Upper lobe of right lung (tissue), 1 donor: ENCODE measurements at places on chromosomes 1 and 21. TPM values are rescaled to one million over a fixed set of nuclear protein-coding genes. Genes with fewer than 3 reads are reported as not detected.

DNA sequence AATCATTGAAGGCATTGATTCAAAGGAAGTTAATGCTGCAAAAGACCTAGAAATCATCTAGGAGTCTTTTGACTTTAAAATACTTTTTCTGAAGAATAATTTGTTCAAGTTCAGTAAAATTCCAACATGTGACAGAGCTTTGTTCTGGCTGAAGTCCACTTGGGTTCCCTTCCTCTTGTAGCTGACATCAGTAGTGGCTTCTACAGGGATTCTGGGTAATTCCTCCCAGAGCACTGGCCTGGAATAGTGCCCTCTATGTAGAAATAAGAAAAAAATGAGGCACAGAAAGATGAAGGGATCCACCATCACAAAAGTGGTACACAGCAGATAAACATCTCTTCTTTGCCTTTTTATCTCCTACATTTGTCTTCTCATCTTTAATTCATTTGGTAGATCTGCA is 548.1 kb downstream of the LTN1 start:
- no peak for DNase-seq

GRCh38 chr1:8042134-8042533 is 16.0 kb upstream of the ERRFI1 start:
- no peak for DNase-seq

- no peak for DNase-seq
Measured at GRCh38 chr1:82455342-82455741, 654.6 kb downstream of the ADGRL2 start.

DNA sequence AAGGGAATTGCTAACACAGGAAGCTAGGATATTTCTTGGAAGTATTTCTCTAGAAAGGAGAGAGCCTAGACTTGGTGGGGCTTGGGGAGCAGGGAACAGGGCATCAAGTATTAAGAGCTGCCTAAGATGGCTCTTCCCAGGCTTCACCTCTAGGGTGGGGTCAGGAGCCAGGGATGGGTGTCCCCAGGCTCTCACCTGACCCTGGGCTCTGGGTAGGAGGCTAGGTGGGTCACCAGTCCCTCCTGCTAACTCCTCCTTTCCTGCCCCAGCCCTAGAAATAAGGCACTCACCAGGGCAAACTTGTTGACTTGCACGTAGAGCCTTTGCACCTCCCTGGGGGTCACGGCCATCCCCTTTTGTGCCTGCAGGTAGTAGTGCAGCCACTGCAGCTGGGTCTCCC is 15.0 kb downstream of the ETNK2 start:
- DNase-seq = no peak

DNA sequence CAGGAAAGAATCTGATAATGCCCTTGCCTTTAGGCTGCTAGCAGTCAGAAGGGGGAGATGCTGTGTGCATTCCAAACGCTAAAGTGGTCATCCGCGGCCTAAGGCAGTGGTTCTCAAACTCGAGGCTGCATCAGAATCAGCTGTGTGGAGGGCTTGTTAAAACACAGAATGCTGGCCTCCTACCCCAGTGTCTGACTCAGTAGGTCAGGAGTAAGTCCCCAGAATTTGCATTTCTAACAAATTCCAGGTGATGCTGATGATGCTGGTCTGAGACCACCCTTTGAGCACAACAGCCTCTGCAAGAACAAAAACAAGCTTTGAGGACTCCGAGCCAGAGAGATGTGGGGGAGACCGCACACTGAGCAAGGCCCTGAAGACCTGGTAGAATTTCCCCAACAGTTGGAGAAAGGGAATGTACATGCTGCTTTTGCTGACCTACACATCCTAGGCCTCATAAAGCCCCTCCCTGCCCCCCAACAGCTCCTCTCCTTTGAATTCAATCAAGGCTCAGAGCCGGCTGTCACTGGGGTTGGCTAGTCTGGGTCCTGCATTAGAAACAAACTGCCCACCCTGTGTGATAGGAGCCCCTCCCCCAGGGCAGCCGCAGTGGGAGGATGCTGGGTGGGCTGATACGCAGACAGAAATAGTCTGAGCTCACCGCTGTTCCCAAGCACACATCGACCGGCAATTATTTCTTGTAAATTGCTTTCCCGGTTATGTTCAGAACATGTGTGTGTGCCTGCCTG is 27.1 kb downstream of the SHISAL2A start:
- no peak for DNase-seq

- DNase-seq = no peak
Measured at GRCh38 chr1:110173466-110174105, 23.3 kb downstream of the SLC6A17 start.

DNA sequence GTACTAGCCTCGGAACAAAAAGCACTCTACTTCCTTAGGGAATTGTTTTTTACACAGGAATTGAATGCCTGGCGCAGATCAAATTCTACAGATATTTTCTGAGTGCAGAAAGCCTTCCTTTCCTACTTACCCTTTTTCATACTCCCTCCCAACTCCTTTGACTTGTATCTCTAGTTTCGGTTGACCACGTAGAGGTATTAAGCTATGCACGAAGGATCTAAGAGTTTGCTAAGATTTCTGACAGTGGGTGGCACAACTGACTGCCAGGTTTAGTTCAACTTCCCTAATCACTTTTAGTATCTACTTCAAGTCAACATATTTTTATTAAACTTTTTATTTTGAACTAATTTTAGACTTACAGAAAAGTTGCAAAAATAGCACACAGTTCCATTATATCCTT is 5.0 kb downstream of the TOR1AIP2 start:
- no peak for DNase-seq

- DNase-seq = no peak
Measured at GRCh38 chr1:56418151-56418631, 161.2 kb downstream of the PLPP3 start.

- no peak for DNase-seq
Measured at GRCh38 chr21:38228115-38228514, 28.7 kb upstream of the KCNJ15 start.

DNA sequence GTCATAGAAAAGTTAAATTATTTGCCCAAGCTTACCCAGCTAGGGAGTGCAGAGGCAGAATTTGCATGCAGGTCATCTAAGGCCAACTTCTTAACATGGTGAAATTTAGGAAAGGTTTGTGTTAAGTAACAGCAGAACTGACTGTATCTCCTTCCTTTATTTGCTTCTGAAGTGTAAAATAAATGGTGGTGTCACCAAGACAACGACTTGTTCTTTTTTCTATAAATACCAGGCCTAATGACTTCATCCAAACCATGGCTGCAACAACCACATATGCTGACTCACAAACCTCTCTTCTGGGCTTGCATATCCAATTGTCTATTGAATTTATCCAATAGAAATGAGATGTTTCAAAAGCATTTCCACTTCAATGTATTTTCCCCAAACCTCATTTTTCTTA is 19.1 kb downstream of the COL24A1 start:
- no peak for DNase-seq

DNA sequence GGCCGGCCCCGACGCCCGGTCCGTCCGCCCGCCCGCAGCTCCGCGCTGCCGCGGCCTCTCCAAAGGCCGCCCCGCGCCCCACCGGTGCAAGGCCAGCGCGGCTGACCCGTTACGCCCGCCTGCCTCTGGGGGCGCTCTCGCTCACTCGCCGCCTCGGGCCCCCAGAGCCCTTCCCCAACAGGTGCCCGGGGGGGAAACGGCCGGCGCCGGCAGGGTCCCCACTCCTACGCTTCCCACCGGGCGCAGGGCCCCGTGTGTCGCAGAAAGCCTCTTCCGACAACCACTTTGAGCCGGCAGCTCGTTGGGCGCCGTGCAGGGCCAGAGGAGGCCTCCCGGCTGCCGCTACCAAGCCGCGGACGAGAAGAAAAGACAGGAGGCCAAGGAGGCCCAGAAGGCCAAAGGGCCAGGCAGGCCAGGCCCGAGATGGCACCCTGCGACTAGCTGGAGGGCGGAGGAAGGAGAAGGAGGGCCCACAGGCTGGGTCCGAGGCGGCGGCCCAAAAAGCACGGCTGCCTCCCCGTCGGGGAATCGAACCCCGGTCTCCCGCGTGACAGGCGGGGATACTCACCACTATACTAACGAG is 64.9 kb upstream of the FCGR2A start:
- DNase-seq = peak; percentile 90

DNA sequence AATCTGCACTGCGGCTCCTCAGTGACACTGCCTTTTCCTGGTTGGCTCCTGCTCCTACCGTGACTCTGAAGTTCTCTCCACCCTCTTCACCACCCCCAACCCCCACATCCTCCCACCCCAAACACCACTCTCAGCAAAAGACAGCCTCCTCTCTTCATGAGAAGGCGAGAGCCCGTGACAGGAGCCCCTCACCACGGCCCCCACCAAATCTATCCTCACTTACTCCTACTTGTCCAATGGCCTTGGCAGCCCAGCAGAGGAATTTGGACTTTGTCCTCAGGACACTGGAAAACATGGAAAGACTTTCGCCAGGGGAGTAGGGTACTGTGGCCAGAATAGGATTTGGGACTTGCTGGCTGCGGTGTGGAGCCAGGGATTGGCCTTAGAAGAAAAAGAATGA is 6.9 kb downstream of the TMEM125 start:
- peak; percentile 23 for DNase-seq

DNA sequence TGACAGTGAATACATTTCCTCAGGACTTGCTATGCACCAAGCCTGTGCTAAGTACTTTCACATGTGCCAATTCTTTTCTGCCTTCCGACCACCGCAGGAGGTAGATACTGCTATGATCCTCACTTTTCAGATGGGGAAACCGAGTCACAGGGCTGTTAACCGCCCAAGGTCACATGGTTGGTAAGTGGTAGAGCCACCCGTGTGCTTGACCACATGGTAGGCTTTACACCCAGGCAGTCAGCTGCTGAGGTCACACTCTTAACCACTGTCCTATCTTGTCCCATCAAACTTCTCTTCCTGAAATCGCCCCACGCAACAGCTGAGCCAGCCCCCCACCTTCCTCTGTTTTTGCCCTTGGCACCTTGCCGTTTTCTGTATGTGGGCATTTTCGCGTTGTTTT is 31.0 kb upstream of the SDHB start:
- no peak for DNase-seq

- DNase-seq = no peak
Measured at GRCh38 chr1:113663165-113663951, 95.9 kb downstream of the PHTF1 start.

DNA sequence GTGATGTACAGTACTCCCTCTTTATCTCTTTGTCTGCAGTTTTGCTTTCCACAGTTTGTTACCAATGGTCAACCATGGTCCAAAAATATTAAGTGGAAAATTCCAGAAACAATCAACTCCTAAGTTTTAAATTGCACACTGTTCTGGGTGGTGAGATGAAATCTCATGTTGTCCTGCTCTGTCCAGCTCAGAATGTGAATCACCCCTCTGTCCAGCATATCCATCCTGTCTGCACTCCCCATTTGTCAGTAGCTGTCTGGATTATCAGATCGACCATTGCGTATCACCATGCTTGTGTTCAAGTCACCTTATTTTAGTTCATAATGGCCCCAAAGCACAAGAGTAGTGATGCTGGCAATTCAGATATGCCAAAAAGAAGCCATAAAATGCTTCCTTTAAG is 118.2 kb upstream of the PDE4B start:
- no peak for DNase-seq

DNA sequence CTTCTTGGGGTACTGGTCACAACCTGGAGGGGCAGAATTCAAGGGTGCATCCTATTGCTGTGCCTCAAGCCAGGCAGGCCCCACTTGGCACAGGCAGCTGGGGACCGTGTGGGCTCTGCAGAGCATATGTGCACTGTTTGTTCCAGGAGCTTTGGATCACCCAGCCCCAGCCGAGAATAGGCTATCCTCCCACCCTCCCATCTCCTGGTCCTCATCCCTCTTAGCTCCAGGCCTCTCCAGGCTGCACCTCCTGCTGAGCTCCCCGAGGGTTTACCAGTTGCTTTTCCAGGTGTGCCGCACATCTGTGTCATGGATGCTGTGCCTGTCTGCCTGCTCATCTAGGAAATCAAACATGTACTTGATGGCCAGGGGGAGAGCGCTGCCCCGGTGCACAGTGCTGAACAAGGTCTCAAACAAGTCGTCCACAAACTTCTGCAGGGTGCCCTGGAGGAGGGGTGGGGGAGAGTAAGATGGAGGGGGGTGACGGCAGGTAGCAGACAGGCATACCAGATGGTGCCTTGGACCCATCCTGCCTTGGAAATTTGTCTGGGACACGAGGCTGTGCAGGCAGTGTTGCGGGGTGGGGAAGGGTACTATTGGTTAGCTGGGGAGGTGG is 120.5 kb upstream of the CD34 start:
- no peak for DNase-seq

- DNase-seq = no peak
Measured at GRCh38 chr1:242017580-242018233, 18.8 kb upstream of the MAP1LC3C start.

GRCh38 chr1:51303315-51303714 is 27.0 kb downstream of the TTC39A start:
- peak; percentile 62 for DNase-seq

GRCh38 chr1:109632671-109633346 is 13.2 kb downstream of the AMPD2 start:
- DNase-seq = no peak

GRCh38 chr1:116273042-116273783 is 99.8 kb upstream of the ATP1A1 start:
- no peak for DNase-seq

GRCh38 chr1:66598670-66599069 is 64.7 kb downstream of the SGIP1 start:
- DNase-seq = no peak

- no peak for DNase-seq
Measured at GRCh38 chr1:104733866-104734265, 984.2 kb downstream of the AMY1C start.

Gene TPR
- total RNA-seq = 83.4 TPM

Gene MFSD2A
- total RNA-seq = 225 TPM

Gene RHOU
- 21.0 TPM for total RNA-seq

Gene LIN28A
- total RNA-seq = not detected

Gene WASF2
- total RNA-seq = 156 TPM

Gene MYOC
- 0.69 TPM for total RNA-seq

Gene ARF1
- 397 TPM for total RNA-seq

Gene SH3D21
- total RNA-seq = 10.2 TPM

Gene PDZK1IP1
- 41.2 TPM for total RNA-seq

Gene CASQ2
- total RNA-seq = 1.3 TPM

Gene ATAD3C
- total RNA-seq = 10.4 TPM

Gene KLHDC8A
- total RNA-seq = 0.78 TPM

Gene PDC
- not detected for total RNA-seq

Gene TRIM58
- 6.0 TPM for total RNA-seq
